Stimulated activated CD8-positive, alpha-beta memory T cell treated with anti-CD3 and anti-CD28 coated beads, Interleukin-7, amount 100 ng/mL, for 1 hour (primary cell): ENCODE measurements at places on chromosomes 3 and 15.

GRCh38 chr3:195544634-195545033 lies 1.5 kb upstream of the PPP1R2 start:
- no peak for DNase-seq

- no peak for DNase-seq
These were observed 21.5 kb downstream of the BCHE start for GRCh38 chr3:165815682-165816081.

DNA sequence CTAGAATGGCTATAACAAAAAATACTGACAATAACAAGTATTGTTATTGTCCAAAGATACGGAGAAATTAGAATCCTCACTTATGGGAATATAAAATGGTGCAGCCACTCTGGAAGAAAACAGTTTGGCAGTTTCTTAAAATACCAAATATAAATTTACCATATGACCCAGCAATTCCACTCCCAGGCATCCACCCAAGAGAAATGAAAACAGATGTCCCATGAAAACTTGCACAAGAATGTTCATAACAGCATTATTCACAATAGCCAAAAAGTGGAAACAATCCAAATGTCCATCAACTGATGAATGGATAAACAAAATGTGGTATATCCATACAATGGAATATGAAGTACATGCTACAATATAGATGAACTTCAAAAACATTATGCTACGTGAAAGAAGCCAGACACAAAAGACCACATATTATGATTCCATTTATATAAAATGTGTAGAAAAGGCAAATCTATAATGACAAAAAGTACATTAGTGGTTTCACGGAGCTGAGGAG lies 9.4 kb downstream of the AAGAB start:
- no peak for DNase-seq

DNA sequence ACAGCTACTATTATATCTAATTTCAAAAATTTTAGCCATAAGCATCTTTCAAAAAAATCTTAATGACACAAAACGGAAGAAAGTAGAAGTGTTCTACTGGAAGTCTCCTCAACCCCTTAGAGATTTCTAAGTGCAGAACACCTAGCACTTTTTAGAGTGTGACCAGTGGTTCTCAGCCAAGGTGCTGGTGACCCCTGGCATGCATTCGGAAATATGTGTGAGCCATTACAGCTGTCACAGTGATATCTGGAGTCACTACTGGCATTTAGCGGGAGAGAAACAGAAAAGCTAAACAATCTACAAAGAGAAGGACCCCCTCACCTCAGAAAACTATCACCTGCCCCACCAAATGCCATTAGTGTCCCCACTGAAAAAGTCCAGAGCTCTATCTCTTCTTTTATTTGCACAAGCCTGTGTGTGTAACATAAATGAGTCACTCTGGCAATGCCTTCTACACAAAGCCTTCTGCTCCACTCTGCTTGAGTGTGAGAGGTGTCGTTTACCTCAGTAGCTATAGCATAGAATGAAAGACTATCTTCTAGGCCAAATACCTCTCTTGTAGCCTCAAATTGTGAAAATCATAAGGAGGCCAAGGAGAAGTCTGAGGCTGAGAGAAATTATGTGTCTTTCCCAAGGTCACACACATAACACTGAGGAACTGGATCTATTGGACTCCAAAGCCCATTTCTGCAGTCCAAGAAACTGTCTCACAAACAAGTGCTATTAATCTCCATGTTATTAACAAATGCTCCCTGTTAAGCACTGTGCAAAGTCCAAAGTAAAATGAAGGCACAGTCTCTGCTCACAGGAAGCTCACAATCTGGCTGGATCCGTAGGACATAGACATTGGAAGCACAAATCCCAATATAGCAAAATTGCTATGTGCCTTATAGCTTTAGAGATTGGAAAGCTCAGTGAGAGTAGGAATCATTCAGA lies 28.5 kb upstream of the KCNMB2 start:
- no peak for DNase-seq

DNA sequence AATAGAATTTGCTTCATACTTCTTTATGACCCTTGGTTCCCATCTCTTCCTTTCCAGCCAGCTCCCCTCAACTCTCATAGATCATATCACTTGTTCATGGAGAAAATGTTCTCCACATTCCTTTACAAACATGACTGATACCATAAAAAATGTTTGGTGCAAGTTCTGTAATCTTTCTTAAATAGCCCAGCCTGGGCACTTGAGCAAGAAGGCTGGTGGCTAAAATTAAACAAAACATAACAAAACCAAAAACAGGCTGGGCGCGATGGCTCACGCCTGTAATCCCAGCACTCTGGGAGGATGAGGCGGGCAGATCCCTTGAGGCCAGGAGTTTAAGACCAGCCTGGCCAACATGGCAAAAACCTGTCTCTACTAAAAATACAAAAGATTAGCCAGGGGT lies 8.9 kb upstream of the POLR2M start:
- DNase-seq = no peak

- DNase-seq = no peak
These were observed 34.7 kb upstream of the GCSAM start for GRCh38 chr3:112167758-112168157.

DNA sequence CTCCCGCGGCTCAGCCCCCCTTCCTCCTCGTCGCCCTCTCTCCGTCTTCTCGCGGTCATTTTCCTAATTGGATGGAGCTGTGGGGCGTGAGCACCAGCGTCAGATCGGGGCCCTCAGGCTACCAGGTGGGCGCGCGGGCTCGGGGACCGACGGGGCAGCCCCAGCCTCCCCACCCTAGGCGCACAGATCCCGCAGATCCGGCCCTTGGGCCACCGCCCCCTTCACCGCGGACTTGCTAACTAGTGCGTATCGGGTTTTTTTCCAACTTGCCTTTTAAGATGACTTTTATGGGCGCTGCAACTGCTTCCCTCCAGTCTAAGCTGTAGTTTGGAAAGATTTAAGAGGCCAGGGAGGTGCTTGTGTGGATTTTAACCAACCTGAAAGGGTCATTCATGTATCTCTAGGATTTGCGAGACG lies 1.3 kb downstream of the ZNF710 start:
- DNase-seq = no peak

GRCh38 chr3:178802993-178803693 lies 266.9 kb downstream of the KCNMB2 start:
- no peak for DNase-seq

DNA sequence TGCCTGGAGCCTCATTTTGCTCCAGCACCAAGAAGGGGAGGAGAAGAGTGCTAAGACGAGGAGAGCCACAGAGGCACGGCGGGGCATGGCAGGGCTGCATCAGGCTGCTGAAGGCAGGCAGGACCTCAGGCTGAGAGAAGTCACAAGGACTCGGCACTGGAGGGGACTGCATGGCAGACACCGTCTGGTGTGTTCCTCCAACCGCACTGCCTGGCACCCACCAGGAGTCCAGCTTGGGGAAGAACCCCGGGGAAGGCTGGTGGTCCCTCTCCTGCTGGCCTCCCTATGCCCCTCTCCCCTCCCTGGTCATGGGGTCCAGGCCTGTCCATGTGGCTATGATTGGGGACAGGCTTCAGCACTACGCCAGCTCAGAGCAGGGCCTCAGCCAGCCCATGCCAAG lies 153.2 kb upstream of the MEF2A start:
- DNase-seq = no peak

- DNase-seq = no peak
These were observed 160.4 kb downstream of the UACA start for GRCh38 chr15:70602834-70603560.

DNA sequence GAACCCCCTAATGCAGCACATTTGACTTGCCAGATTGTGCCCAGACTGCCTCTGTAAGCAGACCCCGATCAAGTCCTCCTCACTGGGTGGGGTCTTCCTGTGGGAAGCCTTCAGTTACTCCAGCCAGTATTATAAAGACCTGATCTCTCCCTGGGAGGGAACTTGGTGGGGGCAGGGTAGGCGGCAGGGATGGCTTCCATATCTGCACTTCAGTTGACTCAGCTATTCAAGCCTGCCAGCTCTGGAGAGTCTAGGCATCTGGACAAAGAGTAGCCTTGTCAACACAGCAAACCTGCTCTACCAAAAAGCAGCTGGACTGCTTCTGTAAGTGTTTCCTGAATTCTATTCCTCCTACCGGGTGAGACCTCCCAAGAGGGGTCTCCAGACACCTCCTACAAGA lies 21.0 kb upstream of the SLC25A38 start:
- DNase-seq = no peak

- no peak for DNase-seq
These were observed 16.5 kb downstream of the SLC51A start for GRCh38 chr3:196232882-196233251.

DNA sequence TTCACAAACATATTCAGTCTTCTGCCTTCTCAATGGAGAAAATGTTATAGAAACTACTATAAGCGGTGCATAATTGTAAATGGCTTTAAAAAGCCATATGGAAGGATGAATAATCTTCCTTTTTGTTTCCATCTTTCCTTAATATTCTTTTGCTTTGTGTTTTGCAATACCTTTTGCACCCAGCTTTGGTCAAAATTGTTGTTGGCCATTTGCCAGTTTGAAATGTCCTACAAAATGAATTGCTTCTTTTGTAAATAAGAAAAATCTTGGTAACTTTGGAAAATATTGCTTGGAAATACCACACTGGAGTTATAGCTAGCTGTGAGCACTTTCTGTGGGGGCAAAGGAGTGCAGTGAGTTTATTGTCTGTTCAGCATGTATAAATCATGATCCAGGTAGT lies 93.5 kb upstream of the NR2F2 start:
- no peak for DNase-seq

GRCh38 chr3:154952553-154952952 lies 127.6 kb upstream of the MME start:
- DNase-seq = no peak

DNA sequence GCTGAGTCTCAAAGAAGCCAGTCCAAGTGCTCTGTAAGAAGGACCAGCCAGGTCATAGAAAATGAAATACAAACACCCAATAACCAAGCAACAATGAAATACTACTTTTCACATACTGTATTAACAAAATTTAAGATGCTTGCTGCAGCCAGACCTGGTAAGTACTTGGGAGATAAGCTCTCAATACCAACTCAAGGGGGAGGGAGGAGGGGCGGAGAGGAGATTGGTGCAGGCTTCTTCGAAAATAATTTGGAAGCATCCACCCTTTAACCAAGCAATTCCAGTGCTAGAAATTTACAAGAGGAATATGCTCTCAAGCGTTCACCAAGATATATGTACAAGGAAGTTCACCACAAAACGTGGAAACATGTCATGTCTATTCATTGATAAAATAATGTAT lies 7.6 kb upstream of the LRRC2 start:
- DNase-seq = no peak

GRCh38 chr15:96606617-96607016 lies 276.1 kb downstream of the NR2F2 start:
- DNase-seq = no peak

GRCh38 chr3:184981071-184981470 lies 169.1 kb downstream of the VPS8 start:
- DNase-seq = no peak

- no peak for DNase-seq
These were observed 357.0 kb upstream of the SEMA6D start for GRCh38 chr15:47360305-47360704.

- DNase-seq = no peak
These were observed 83.9 kb upstream of the FAM98B start for GRCh38 chr15:38369936-38370478.

DNA sequence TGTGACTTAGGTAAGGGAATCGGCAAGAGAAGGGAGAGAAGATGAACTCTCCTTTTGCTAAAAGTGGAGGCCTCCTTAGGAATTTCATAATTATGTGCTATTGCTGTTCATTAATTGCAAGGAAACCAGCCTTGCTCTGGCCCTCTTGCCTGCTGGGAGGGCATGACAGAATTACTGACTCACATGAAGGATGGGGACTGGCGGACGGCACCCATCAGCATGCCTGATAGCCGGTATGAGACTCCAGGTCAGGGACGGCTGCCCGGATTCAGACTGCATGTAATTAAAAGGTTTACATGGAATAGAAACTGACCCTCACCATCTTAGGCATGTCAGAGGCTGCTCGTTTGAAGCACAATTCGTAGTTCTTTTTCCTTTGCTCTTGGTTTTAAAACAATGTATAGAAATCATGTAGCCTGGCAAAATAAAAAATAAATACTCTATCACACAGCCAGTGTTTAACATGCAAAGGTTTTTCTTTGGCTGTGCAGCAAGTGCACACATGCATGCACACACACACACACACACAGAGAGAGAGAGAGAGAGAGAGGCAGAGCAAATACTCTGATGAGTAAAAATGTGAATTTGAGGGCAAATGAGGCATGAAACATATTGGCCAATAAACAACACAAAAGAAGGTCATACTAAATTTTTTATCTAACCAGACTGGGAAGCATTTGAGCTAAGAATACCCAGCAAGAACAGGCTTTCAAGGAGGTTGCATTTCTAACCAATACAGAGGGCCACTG lies 82.7 kb downstream of the FOXB1 start:
- DNase-seq = no peak

GRCh38 chr3:66816090-66816761 lies 181.9 kb upstream of the KBTBD8 start:
- DNase-seq = no peak

- no peak for DNase-seq
These were observed 204.7 kb downstream of the SV2B start for GRCh38 chr15:91304786-91305185.

- DNase-seq = no peak
These were observed 368.4 kb upstream of the IL12A start for GRCh38 chr3:159620281-159620680.

- no peak for DNase-seq
These were observed 31.9 kb downstream of the CEP63 start for GRCh38 chr3:134517791-134518190.

GRCh38 chr3:195185583-195185982 lies 85.4 kb downstream of the XXYLT1 start:
- DNase-seq = no peak

DNA sequence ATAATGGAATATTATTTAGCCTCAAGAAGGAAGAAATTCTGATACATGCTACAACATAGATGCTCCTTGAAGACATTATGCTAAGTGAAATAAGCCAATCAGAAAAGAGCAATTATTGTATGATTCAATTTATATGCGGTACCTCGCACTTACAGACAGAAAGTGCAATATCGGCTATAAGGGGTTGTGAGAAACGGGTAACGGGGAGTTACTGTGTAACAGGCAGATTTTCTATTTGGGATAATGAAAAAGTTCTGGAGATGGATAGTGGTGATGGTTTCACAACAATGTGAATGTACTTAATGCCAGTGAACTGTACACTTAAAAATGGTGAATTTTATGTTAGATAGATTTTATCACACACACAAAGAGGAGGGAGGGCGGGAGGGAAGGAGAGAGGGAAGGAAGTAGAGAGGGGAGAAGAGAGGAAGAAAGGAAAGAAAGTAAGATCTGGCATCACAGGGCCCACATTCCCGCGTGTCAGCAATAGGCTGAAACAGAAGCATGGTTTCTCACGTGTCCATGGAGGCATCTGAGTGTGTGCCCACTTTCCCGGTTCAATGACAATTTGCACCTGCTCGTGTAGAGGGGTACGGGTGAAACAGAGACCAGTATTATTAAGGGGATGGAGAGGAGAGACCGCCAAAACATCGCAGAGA lies 700 bp upstream of the BLM start:
- DNase-seq = no peak

DNA sequence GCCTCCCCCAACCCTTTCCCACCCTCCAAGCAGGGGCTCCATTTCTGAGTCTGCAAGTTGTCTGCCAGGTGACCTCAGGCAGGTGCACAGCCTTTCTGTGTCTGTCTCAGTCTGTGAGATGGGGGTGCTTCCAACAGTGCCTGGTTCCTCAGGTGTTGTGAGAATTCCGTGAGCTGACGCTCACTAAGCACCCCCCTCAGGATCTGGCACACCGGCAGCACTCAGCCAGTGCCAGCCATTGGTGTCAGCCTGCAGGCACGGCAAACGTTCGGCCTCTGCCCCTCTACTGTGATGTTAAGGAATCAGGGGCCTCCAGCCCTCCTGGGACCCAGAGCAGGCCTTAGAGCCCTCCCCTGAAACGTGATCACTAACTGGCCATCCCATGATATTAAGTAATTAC lies 2.4 kb downstream of the KLF15 start:
- DNase-seq = no peak
